ENCODE measurements at places on chromosomes 13 and 19. TPM values are rescaled to one million over a fixed set of nuclear protein-coding genes. Genes with fewer than 3 reads are reported as not detected.

The DHX34 gene
- total RNA-seq: 18.2 TPM

The FUT2 gene
- 5.6 TPM for total RNA-seq

The TPM4 gene
- 382 TPM for total RNA-seq

The IGFLR1 gene
- 32.3 TPM for total RNA-seq

The PRR12 gene
- 18.0 TPM for total RNA-seq

The FRY gene
- 79.6 TPM for total RNA-seq

The CEACAM7 gene
- total RNA-seq: 0.11 TPM

The GPR183 gene
- 6.3 TPM for total RNA-seq

The PLPPR3 gene
- total RNA-seq: 14.1 TPM

The RAB11B gene
- 139 TPM for total RNA-seq

The DAND5 gene
- total RNA-seq: 0.25 TPM

The ZNF345 gene
- 3.8 TPM for total RNA-seq

The EXOC3L2 gene
- total RNA-seq: 1.7 TPM

The SBK2 gene
- total RNA-seq: not detected

The ZNF540 gene
- 2.3 TPM for total RNA-seq

The ARL11 gene
- total RNA-seq: 5.8 TPM

The VAV1 gene
- total RNA-seq: 15.4 TPM

The CD177 gene
- 25.1 TPM for total RNA-seq

The BRD4 gene
- 44.7 TPM for total RNA-seq

The CDX2 gene
- total RNA-seq: not detected

The ZDHHC20 gene
- 58.8 TPM for total RNA-seq

The POU4F1 gene
- total RNA-seq: not detected

The FAM216B gene
- total RNA-seq: 36.3 TPM

The CHERP gene
- 30.9 TPM for total RNA-seq

The MKNK2 gene
- 333 TPM for total RNA-seq

The ZNF865 gene
- total RNA-seq: 5.1 TPM

The ACP7 gene
- total RNA-seq: not detected

The TBXA2R gene
- 2.8 TPM for total RNA-seq

The CLDND2 gene
- total RNA-seq: not detected

The SLAIN1 gene
- total RNA-seq: 13.3 TPM

The GNG7 gene
- total RNA-seq: 4.5 TPM

The ADM5 gene
- total RNA-seq: 0.60 TPM
